ENCODE measurements at places on chromosomes 16 and 17.

- no peak for DNase-seq
Observed at GRCh38 chr17:43316522-43317142, 82.2 kb upstream of the ARL4D start.

DNA sequence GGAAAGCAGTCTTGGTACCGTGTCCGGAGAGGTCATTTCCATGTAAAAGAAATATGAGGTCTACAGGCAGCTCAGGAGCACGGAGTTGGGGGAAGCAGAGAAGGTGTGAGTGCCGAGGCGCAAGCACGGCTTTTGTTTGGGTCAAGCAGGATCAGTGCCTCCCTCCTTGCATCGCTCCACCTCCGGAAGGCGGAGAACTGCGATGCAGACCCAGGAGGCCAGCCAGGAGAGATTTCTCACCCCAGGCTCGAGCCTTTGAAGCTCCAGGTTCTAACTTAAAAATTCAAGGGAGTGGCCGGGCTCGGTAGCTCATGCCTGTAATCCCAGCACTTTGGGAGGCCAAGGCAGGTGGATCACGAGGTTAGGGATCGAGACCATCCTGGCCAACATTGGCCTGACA lies 25.0 kb downstream of the NAA60 start:
- no peak for DNase-seq

DNA sequence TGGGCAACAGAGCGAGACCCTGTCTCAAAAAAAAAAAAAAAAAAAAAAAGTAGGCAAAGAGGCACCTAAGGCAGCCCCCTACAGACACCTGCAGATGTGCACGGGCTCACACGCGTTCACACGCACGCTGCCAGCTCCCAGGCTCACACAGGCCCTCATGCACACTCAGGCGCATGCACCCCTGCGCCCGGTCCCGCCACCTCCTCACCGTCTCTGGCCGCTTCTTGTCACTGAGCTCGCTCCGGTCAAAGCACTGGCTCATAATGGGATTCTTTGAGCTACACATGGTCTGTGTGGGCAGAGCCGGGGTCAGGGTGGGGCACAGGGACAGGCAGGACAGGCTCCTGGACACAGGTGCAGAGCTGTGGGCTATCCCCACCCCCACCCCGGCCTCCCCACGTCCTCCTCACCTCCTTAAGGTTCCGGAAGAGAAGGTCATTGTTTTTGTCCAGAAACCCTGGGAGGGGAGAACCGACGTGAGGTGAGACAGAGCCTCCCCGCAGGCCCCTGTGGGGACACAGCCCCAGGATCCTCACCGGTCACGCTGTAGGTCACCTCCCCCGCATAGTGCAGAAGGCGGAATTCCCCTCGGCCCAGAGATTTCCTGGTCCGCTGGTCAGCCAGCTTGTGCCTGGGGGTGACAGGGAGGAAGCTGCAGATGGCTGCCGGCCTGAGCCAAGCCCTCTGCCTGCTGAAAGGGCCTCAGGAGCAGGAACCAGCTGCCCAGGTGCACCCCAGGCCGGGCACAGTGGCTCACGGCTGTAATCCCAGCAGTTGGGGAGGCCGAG lies 17.9 kb downstream of the MYO1C start:
- DNase-seq: no peak

DNA sequence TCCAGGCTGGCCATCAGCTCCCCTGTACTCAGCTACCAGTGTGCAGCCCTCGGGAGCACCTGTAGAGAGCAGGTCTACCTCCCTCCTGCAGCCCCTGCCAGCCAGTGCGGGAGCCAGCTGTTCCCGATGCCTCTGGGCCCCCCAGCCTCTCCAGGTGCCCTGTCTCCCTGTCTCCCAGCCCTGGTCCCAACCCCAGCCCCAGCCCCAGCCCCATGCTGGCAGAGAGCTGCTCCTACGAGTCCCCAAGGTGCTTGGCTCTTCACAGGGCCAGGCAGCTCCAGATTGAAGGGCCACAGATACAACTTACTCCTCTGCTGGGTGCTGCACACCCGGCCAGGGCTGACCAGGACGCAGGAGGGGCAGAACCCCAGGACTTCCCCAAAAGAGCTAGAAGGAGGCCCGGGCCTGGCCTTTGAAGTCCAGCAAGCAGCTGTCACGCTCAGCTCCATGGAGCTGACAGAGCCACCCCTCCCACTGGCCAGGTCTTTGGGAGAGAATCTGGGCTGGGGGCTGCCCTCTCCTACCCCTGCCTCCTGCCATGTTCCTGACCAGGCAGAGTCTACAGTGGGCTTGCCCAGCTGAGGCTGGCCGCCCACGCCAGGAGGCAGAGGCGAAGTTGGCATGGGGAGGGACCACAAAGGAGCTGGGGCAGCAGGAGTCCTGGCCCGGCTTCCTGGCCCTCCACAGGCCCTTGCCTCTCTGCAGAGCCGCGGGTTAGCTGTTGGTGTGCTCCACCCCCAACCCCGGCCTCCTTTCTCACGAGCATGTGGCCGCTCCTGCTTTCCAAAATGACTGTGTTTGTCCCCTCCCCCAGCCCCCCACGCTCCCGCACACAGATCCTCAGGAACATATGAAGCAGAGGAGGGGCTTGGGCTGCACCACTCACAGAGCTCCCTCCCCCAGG lies 9.5 kb upstream of the ADAM11 start:
- no peak for DNase-seq

DNA sequence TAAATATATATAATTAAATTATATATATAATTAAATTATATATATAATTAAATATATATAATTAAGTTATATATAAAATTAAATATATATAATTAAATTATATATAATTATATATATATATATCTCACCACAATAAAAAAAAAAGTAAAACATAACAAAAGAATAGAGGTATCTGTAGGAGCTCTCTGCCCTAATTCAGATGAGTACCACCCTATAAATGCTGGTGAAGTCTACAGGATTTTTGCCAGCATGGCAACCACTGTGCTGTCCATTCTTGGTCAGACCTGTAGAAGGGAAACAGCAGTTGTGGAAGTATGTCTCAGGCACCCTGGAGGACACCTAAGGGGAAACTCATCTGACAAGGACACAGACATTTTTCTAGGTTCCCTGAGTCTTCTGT lies 259.7 kb downstream of the PRKCA start:
- no peak for DNase-seq

- no peak for DNase-seq
Observed at GRCh38 chr17:79125503-79125902, 50.9 kb downstream of the ENGASE start.

DNA sequence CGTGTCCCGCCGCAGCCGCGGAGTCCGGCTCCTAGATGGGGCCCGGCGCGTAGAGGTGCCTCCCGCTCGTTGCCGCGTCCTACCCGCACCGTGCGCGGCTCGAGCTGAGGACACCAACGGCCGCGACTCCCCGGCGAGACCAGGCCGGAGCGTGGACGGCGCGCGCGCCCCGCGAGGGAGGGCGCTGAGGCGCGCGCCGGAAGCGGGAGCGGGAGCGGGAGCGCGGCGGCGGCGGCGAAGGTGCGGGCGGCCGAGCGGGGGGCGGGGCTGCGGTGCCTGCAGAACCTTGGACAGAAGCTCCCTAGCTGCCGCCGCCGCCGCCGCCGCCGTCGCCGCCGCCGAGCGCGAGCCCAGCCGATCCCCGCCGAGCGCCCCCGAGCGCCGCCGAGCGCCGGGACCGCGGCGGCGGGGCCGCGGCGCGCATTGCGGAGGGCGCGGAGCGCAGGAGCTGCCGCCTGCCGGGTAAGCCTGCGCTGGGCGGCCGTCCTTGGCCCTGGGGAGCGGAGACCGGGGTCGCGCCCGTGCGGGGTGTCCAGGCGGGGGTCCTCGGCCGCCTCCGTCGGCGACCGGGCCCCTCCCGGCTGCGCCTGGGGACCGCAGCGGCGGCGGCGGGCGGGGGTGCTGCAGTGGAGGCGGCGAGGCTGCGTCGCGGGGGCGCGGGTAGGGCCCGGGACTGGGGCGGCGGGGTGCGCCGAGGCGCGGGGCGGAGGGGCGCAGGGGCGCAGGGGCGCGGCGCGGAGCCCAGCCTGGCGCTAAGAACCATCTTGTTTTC lies at the start of gene CDK5R1:
Gene CDK5R1 (plus strand): TSS at position 293 of the 772 bp plus-strand sequence. CDS start 628 bp downstream, outside the sequence.
- DNase-seq: peak; percentile 72

DNA sequence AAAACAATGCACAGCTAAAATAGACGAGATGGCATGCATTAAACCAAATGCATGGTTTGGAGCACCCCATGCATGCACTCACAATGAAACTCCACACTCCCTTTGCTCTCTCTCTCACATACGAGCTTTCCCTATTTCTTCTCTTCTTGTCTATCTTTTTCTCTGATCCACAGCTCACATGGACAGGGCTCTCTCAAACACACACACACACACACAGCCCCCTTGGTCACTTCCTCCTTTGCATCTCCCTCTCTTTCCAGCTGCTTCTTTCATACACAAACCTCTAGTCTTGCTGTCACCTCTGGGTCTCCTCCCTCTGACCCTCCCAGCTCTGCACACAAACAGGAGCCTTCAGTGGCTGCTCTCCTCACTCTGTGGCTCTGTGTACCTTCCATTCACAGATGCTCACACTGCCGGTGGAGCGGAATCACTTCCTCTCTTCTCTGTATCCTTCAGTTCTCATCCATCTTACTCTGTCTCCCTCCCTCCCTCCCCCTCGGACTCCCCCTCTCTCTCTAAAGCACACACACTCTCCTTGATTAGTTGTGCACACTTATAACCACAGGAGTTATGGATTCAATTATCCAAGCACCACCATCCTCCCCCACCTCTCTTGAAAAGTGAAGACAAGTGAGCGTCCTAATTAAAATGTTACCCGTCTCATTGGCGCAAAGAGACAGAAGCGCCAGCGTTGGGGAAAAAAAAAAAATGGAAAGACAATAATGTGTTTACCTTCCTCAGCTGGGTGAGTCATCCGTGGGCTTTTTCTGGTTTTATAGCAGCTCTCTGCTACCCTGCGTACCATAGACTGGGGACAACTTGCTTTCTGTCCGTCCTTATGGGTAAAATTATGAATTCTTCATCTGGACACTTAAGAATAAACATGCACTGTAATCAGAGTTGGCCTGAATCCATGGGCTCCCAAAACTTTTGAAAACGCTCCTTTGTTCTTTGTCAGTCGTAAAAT lies 90.8 kb downstream of the SHISA6 start:
- no peak for DNase-seq

DNA sequence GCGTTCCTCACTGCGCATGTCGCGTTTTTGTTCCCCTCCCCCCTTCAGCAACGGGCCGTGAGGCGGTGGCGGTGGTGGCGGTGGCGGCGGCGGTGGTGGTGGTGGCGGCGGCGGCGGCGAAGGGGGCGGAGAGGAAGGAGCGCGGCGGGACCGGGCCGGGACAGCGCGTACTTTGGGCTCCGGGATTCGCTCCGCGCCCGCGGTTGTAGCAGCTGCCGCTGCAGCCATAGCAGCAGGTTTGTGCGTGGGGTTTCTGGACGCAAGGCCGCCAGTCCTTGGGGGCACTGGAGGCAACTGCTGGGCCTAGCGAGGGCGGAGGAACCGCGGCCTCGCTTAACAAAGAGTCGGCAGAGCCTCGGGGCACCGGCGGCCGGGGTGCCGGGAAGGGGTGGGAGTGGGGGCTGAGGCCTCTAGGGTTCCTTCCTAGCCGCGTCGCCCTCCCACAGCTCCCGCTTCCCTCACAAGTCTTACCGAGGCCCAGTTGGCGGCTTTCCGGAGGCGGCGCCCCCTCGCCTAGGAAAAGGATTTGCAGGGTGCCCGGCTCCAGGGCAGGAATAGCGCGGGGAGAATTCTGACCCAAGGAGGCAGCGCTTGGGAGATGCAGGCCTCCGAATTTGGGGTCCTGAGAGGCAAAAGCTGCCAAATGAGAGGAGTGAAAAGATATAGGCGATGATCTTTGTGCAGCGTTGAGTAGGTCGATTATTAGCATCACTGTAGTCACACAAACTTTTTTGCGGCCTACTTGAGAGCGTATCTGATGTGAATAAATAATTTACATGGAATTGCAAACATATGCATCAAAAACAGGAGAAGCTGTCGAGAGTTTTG lies at the start of gene DDX42:
Gene DDX42 (plus strand): TSS at position 30 of the 828 bp plus-strand sequence. CDS start 12,880 bp downstream, outside the sequence.
- DNase-seq: peak; percentile 46

DNA sequence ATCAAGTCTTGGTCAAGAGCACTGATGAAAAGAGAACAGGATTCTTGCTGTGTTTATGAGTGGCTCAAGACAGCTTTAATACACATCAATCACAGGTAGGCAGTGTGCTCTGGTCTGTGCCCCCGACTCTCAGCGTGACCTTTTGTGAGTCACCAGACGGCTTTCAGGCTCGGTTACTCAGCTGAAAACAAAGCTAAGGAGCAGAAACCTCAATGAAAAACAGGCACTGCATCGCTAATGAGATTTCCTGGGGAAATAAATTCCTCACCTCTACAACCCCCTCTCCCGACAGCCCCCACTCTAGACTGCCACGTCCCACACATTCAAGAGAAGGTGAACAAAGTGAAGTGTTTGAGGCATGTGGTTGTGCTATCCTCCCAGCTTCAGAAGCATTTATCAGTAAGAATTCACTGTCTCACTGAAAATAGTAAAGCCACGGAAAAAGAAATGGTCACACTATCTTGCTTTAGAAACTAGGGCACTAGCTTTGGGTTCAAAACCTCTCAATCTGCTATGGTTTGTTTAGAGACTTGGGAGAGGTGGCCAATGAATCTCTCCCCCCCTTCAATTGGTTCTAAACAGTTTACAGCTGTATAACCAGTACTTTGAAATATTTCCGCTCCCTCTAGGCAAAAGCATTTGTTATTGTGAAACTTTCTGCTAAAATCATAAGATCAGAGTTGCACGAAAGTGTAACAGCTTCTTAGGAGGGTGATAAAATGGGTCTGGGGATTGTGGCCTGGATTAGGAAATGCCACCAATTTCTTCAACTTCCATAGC lies 199.5 kb upstream of the PMFBP1 start:
- peak; percentile 54 for DNase-seq

- no peak for DNase-seq
Observed at GRCh38 chr16:66920924-66921680, 2.4 kb upstream of the CDH16 start.

- no peak for DNase-seq
Observed at GRCh38 chr16:56284521-56284920, 93.2 kb downstream of the GNAO1 start.

GRCh38 chr17:40399185-40399584 lies 18.5 kb downstream of the TOP2A start:
- DNase-seq: peak; percentile 9

- no peak for DNase-seq
Observed at GRCh38 chr17:59027750-59028149, 78.9 kb downstream of the TRIM37 start.

All from HEK293T (cell line).